Cardiac muscle cell (in vitro differentiated cells and primary cell): ENCODE measurements at places on chromosomes 12 and 14. TPM values are rescaled to one million over a fixed set of nuclear protein-coding genes. Genes with fewer than 3 reads are reported as not detected.

The SERPINA6 gene
- polyA plus RNA-seq, result 0.11 TPM in 1 of 2 replicates, not detected in the other

The CLEC1B gene
- polyA plus RNA-seq, result not detected in 2 replicates

The MGAT4C gene
- 0.44 and 0.94 TPM in 2 replicates for polyA plus RNA-seq

The RIPK3 gene
- 0.81 TPM in 1 of 2 replicates, not detected in the other for polyA plus RNA-seq

The MYH6 gene
- 2,795 and 4,145 TPM in 2 replicates for polyA plus RNA-seq

The GNB3 gene
- polyA plus RNA-seq, result 1.7 and 2.1 TPM in 2 replicates

The CFAP251 gene
- polyA plus RNA-seq, result 0.31 and 1.7 TPM in 2 replicates

- H3K4me1 ChIP-seq, result peaks cover 7% of the 10 kb centered on the region
- no peak overlapping the region for H3K4me3 ChIP-seq
- DNase-seq, result no peak
Observed at GRCh38 chr14:52960627-52961026, 9.8 kb upstream of the FERMT2 start.

DNA sequence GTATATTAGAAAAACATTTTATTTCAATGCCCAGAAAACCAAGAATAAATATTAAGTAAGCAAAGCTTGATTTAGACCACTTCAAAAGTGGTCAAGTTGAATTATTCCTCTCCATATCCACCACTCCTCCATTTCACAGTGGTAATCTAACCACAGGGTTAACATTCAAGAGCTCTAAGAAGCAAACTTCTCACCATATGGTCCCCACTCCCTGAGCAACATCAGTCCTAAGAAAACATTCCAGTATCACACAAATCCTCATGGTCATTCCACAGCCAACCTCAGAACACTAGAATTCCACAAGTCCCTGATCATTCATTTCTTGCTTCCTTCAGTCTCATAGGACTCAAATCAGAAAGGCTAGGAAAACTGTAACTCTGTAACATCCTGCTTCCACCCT, 47.9 kb downstream of the ST8SIA1 start:
- H3K4me3 ChIP-seq, result no peak overlapping the region
- H3K27me3 ChIP-seq, result no peaks in the 10 kb centered on the region
- H3K27ac ChIP-seq, result no peak overlapping the region

DNA sequence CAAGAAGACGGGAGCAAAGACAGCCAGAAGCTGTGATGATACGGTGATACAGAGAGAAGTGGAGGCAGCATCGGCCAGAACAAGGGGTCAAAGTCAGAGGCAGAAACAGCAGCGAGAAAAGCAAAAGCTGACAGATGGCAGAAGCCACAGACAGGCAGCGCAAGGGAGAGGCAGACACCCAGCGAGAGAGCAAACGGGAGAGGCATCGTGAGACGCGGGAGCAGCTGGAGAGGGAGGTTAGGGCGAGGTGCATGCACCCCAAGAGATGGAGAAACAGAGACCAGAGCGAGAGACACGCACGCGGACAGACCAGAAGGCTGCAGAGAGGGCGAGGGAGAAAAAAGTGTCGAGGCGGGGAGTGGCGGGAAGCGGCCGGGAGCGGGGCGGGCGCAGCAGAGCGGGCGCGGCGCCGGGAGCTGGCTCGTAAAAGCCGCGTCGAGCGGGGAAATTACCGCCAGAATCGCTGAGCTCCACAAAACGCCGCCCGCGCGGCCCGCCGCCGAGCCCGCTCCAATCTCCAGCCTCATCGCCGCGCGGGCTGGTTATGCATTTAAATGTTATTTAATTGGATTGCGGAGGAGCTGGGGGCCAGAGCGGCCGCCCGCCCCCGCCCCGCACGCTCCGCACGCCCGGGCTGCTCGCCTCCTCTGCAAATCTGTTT, 15.6 kb downstream of the SMUG1 start:
- no peaks in the 10 kb centered on the region for H3K4me1 ChIP-seq
- H3K36me3 ChIP-seq, result no peaks in the 10 kb centered on the region
- peaks cover 92% of the 10 kb centered on the region for H3K27me3 ChIP-seq
- peak; percentile 18 for DNase-seq

- H3K4me1 ChIP-seq, result peaks cover 7% of the 10 kb centered on the region
- DNase-seq, result no peak
- H3K27me3 ChIP-seq, result no peaks in the 10 kb centered on the region
- H3K36me3 ChIP-seq, result no peaks in the 10 kb centered on the region
- no peak overlapping the region for H3K4me3 ChIP-seq
Observed at GRCh38 chr12:64532734-64533351, 77.5 kb upstream of the RASSF3 start.

- H3K4me3 ChIP-seq, result no peak overlapping the region
- no peaks in the 10 kb centered on the region for H3K4me1 ChIP-seq
- H3K36me3 ChIP-seq, result no peaks in the 10 kb centered on the region
- no peaks in the 10 kb centered on the region for H3K27me3 ChIP-seq
Observed at GRCh38 chr14:52202151-52202550, 65.3 kb upstream of the PTGDR start.

DNA sequence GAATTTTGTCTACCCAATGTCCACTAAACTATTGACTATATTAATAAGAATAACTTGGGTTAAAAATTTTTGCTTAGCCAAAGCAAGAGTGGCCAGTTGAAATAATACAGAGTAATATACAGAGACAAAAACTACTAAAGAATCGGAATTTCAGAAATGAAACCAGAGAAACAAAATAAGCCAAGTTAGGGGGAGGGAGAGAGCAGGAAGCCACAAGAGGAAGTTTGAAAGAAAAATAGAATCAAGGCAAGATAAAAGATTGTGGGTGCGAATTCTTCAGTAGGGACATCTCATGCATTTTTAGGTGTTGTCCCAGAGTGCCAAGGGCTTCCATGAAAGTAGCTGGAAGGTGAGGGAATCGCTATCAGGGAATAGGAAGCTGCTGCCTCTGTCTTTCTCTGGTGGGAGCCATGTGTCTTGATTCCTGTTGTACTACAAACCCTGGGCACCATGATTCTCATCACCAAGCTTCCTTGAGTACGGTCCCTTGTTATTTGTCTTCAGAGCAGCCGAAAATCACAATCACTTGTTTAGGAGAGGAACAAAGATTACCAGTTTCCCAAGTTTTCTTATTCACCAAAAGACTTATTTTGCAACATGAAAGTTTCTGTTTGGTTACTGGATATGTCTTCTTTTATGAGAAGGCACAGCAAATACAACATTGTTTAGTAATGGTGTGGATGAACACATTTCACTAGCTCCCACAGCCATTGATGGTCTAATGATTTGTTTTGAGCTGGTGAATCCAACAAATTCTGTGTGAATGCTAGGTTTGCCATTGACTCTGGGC, 16.7 kb downstream of the NEUROD4 start:
- no peak for DNase-seq
- H3K27me3 ChIP-seq, result peaks cover 8% of the 10 kb centered on the region
